PC-3 (cell line): ENCODE measurements at places on chromosomes 7 and 10.
A peak's percentile ranks its signal among the peaks of the same experiment; 100 is the strongest.

GRCh38 chr10:79941146-79941545, 7.8 kb downstream of the SFTPD start:
- no peak for DNase-seq

DNA sequence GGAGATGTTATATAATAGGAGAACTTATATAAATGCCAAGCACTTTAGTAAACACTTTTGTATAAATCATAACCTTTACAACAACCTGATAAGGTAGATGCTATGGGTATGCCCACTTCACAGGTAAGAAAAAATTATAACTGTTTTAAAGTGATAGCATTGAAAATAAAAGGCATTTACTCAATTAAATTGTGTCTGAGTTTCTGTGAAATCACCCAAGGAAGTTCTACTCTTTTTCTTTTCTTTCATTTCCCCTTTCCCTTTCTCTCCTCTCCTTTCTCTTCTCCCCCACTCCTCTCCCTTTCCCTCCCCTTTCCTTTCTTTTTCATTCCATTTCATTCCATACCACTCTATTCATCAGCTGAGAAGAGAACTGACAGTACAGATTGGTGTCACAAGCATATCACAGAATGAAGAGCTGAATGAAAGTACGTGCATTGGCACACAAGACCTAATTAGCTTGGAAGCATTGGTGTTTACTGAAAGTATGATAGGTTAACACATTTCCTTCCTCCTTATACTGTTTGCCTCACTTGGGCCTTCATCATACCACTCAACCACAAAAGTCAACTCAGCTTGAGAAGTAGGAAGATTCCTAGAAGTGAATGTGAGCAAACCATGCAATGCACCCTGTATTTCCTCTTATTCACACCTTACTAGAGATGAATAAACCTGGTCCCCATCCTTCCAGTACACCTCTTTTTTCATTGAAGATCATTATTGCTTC, 117.9 kb upstream of the AGR3 start:
- no peak for DNase-seq

DNA sequence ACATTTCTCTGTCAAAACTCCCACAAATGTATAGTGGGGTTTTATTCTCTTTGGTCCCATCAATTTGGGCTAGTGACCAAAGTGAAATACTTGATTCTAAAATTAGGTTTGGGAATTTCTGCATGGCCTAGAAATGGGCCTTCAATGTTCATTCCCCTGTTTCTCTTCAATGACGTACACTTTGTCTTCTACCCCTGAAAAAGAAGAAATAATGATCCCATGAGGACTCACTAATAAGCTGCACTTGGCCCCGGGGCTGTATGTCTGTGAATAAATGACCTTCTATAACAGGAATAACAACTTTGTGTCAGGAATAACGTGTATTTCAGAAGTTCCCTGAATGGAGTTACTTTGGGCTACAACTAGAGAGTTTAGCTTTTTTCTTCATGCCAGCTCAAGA, 20.2 kb downstream of the OR6B1 start:
- no peak for DNase-seq

DNA sequence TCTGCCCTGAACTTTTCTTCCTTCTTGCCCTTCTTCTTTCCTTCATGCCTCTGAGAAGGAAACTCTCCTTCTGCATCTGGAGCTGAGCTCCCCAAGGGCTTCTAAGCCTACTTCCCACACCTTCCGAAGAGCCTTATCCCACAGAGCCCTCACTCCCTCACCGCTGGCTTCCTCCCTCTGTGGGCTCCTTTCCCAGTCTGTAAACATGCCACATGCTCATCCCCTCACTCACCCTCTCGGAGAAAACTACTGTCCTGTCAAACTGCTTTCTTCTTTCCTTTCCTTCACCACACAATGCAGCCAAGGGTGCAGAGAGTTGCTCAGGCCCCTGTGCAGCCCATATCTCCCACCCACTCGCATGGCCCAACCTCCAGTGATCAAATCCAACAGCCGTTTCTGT, 18.1 kb downstream of the ANKRD16 start:
- DNase-seq: peak; percentile 49

DNA sequence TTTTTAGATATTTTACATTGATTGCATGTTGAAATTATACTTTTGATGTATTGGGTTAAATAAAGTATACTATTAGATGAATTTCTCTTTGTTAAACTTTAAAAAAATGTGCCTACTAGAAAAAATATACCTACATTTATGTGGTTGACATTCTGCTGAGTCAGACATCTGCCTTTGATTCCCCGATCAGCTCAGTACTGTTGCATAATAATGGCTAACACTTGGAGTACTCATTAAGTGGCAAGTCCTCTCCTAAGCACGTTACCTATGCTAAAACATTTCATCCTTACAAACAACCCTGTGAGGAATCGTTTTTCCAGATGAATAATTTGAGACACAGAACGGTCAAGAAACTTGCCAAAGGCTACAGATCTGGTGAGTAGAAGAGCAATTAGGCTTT, 14.0 kb upstream of the SEM1 start:
- DNase-seq: no peak

DNA sequence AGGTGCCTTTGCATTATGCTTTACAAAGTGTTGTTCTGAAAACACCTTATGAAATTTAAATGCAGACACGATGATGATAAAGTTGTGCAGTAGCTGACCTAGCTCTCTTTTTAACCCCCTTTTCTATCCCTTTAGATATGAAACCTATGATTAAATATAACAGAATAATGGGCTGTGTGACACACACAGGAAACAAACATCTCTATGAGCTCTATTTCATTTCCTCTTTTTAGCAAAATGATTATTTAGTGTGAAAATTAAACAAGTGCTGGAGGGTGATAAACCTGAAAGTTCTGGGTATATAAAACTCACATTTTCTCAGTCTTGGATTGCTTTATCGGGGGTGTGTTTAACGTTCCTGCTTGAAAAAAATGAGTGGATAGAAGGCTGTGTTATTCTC, 1310.5 kb upstream of the CELF2 start:
- no peak for DNase-seq

DNA sequence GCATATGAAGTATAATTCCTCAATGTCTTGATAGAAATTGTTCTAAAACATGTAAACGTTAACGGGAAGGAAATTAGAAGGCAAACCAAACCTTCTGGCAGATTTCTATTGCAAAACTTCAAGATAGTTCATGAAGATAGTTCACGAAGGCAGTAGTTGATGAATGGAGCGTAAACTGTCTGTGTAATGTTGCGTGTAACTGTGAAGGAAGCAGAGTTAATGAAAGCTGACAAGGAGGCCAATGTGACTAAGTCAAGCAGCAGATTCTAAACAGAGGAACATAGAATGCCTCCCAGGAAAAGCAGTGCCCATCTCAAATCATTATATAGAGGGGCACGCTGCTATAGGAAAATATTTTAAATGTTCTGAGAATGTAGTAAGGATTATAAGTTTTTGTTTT, 659.7 kb upstream of the IGFBP3 start:
- DNase-seq: no peak

GRCh38 chr7:29146057-29146706, at the start of gene CPVL:
TSS of gene CPVL (minus strand) at chr7:29146537. CDS start at chr7:29121061, 25,476 bp downstream.
- peak; percentile 73 for DNase-seq

DNA sequence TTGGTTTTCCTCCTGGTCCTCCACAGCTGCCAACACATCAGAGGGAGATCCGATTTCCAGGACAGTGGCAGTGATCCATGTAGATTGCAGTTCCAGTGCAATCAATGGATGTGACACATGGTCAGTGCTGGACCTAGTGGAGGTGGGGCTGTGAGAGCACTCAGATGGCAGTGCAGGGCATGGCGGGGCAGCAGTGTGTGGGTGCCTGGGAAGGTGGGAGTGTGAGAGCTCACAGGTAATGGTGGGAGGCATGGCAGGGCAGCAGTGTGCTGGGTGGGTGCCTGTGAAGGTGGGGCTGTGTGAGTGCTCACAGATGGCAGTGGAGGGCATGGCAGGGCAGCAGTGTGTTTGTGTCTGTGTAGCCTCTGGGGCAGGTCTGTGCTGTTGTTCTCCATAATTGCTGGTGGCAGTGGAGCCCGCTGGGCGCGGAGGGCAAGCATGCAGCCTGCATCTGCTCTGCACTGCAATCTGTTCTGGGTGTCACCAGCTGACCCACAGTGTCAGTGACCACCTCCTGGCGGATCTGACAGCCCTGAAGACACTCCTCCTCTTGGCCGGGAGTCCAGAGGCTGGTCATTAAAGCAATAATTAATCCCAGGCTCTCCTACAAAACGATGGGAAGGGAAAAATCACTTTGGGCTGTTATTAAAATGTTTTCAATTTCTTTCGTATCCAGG, 8.6 kb upstream of the ADARB2 start:
- DNase-seq: no peak

DNA sequence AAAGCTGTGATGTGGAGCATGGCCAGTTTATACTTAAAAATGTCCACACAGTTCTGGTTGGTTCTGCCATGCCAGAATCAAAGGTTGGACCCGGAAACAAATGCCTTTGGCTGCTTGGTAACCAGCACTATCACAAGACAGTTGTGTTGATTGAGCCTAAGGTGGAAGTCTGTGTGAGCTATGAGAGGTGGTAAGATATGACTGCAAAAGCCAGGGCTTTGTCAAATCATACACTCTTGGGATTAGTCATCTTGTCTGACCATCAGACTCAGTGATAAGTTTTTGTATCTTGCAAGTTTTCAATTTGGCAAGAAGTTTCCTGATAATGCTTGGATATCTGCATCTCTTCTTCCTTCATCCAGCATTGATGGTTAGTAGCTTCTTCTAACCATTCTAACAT, 35.5 kb downstream of the GPR141 start:
- DNase-seq: no peak

- peak; percentile 82 for DNase-seq
Observed at GRCh38 chr10:55793024-55793423, 568.0 kb downstream of the ZWINT start.

DNA sequence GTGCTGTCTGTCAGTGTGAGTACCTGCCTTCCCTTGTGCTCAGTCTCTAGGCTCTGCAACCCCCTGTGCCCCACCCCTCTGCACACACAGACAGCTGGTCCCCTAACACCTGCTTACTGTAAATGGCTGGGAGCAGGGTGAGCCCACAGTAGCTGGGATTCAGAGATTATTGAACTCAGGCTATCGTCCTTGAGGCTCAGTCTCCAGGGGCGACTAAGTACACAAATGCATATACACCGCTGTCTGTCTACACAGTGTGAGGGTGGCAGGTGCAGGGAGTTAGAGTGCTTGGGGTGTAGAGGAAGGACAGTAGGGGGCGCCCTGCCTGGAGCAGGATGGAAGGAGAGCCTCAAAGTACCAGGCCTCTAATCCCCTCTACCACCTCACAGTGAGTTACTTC, 12.9 kb downstream of the UPP1 start:
- no peak for DNase-seq

- DNase-seq: no peak
Observed at GRCh38 chr7:30553546-30553945, 41.1 kb upstream of the GARS1 start.

- DNase-seq: no peak
Observed at GRCh38 chr10:48684792-48685623, at the start of gene WDFY4. TSS of gene WDFY4 (plus strand) at chr10:48684873. CDS start at chr10:48709733, 24,860 bp downstream.

DNA sequence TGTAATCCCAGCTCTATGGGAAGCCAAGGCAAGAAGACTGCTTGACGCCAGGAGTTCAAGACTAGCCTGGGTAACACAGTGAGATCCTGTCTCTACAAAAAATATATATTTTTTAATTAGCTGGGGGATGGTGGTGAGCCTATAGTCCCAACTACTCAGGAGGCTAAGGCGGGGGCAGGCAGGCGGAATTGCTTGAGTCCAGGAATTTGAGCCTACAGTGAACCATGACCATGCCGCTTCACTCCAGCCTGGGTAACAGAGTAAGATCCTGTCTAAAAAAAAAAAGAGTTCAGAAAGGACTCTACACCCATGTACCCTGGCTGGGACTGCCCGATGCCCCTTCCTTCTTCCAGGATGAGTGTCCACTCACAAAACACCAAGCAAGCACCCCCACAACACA, 648.7 kb downstream of the PARD3 start:
- DNase-seq: no peak
